Activated T-cell treated with anti-CD3 and anti-CD28 coated beads, Interleukin-2, amount 50 U/mL, for 72 hours (primary cell): ENCODE measurements at places on chromosomes 6 and 20.
A peak's percentile ranks its signal among the peaks of the same experiment; 100 is the strongest.

DNA sequence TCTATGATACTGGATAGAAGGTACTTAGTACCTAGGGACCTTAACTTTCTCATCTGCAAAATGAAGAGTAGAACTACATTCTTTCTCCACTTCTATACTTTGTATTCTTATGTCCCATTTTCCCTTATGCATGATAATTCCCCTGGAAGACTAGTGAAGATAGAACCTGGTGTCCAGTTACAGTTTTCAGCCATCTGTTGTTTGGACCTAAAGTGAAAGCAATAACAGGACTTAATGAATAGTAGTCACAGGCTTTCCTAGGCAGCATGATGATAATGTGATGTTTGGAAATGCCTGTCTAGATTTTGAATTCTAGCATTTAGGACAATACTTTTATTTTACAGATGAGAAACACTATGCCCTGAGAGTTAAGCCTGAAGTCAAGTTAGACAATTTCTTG, 153.8 kb downstream of the RIMS1 start:
- no peak for DNase-seq

DNA sequence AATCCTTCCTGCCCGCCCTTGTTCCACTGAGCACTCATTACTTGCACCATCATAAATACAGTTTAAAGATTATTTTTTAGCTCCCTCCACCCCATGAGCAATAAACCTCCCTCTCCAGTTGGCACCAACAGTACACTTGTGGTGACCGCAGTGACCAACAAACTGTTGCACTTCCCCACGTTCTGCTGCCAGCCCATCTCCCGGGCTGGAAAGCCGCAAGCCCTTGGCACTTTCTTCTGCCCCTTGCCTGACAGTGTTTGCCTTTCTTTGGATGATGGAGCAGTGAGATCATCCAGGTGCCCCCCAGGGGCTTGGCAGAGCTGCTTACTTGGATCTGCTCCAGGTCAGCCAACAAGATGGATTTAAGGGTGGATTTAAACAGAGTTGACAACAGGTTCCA, 21.6 kb downstream of the KCNB1 start:
- no peak for DNase-seq

DNA sequence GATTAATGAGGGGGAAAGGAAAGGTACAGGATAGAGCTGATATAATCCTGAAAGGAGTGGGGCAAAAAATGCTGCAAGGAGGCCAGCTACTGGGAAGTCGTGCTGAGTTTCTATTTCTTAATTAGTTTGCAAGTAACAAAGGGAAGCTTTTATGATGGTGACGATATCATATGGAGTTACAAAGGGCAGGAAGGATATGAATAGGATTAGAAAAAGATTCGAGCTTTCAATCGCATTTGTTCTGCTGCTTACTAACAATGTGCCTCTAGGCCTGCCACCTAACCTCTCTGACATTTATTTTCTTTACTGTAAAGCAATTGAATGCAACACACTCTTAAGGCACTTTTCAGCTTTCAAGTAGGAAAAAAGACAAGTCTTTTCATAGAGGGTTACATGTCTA, 219.2 kb downstream of the CLVS2 start:
- no peak for DNase-seq

DNA sequence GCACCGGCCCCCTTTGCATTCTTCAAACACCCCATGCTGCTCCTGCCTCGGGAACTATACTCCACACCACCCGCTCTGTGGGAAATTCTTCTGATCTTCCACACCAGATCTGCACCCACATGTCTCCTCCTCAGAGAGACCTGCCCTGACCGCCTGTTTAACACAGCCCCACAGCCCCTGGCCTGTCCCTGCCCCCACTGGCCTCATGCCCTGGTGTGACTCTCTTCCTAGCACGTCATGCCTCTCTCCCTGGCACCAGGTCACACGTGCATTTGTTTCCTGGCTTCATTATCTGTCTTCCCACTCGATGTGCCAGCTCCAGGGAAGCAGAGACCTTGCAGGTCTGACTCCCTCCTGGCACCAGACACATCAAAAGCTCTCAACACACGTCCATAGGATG, 79.6 kb downstream of the ANKRD60 start:
- DNase-seq: no peak

GRCh38 chr6:75266716-75267291, 17.8 kb downstream of the TMEM30A start:
- no peak for DNase-seq

DNA sequence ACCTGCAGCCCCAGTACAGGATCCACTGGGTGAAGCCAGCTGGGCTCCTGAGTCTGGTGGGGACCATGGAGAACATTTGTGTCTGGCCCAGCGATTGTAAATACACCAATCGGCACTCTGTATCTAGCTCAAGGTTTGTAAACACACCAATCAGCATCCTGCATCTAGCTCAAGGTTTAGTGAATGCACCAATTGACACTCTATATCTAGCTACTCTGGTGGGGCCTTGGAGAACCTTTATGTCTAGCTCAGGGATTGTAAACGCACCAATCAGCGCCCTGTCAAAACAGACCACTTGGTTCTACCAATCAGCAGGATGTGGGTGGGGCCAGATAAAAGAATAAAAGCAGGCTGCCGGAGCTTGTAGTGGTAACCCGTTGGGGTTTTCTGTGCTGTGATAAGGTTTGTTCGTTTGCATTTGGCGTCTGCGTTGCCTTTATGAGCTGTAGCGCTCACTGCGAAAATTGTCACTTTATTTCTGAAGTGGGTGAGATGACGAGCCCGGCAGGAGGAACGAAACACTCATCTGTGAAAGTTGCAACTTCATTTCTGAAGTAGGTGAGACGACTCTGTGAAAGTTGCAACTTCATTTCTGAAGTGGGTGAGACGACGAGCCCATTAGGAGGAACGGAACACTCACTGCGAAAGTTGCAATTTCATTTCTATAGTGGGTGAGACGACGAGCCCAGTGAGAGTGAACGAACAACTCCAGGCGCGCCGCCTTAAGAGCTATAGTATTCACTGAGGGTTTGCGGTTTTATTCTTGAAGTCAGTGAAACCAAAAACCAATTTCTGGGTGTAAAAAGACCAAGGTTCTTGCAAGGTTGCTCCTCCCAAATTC, 31.1 kb downstream of the SERPINB6 start:
- peak; percentile 86 for DNase-seq

- no peak for DNase-seq
These were observed 159.2 kb upstream of the ARG1 start for GRCh38 chr6:131413831-131414191.
